ENCODE measurements at places on chromosomes 16 and 17.
A peak's percentile ranks its signal among the peaks of the same experiment; 100 is the strongest.

DNA sequence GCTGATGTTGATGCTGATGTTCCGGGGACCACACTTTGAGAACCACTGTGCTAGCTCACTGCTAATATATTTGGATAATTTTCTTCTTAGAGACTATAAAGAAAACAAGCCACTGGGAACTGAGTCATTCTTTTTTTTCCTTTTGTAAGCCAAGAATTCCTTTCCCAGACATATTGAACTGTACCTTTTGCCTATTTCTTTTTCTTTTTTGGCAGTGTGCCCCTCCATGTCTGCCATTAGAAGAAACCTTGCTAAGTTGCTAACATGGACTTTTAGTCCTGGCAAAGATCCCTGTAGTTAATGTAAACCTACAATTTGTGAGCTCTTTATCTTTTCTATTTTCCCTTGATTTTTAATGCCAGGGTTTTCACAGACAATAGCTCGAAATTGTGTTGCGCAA lies 17.3 kb upstream of the ERCC4 start:
- no peak for DNase-seq

GRCh38 chr16:58494981-58495520 lies 4.9 kb upstream of the NDRG4 start:
- DNase-seq, result peak; percentile 93

DNA sequence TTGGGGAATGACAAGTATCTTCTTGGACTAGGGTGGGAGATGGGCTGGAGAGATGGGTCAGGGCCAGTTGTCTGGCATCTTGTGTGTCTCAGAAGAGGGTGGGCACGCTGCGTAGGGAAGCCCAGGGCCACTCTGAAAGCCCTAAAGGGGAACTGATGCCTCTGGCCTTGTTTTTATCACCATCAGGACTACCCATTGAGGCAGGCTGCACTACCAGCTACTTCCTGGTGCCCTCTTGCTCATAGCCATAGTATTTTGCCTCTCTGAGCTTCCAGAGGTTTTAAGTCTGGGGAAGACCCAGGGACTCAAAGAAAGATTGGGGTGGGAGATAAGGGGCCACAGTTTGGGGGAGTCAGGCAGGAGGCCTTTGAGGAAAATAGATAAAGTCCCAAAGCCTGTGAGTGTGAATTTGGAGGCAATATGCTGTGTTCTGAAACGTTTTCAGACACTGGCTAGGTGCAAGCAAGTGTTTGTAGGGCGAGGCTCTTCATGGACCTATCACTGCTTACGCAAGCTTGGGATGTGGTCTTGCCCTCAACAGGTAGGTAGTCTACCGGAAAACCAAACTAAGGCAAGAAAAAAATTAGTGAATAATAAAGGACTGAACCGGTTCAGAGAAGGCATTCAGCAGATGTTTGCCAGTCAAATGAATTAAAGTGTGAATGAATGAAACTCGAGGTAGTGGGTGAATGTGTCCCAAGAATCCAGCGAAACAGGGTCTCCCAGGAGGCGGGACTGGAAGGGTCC lies 688 bp upstream of the ITGB3 start:
- DNase-seq, result no peak

GRCh38 chr16:3646348-3646920 lies 8.1 kb upstream of the DNASE1 start:
- DNase-seq, result peak; percentile 83

GRCh38 chr16:84199861-84200260 lies 8.9 kb downstream of the ADAD2 start:
- DNase-seq, result no peak

- peak; percentile 24 for DNase-seq
Observed at GRCh38 chr17:39729280-39729851, 966 bp downstream of the MIEN1 start.

- DNase-seq, result no peak
Observed at GRCh38 chr17:61391595-61392291, 7.9 kb upstream of the TBX2 start.

DNA sequence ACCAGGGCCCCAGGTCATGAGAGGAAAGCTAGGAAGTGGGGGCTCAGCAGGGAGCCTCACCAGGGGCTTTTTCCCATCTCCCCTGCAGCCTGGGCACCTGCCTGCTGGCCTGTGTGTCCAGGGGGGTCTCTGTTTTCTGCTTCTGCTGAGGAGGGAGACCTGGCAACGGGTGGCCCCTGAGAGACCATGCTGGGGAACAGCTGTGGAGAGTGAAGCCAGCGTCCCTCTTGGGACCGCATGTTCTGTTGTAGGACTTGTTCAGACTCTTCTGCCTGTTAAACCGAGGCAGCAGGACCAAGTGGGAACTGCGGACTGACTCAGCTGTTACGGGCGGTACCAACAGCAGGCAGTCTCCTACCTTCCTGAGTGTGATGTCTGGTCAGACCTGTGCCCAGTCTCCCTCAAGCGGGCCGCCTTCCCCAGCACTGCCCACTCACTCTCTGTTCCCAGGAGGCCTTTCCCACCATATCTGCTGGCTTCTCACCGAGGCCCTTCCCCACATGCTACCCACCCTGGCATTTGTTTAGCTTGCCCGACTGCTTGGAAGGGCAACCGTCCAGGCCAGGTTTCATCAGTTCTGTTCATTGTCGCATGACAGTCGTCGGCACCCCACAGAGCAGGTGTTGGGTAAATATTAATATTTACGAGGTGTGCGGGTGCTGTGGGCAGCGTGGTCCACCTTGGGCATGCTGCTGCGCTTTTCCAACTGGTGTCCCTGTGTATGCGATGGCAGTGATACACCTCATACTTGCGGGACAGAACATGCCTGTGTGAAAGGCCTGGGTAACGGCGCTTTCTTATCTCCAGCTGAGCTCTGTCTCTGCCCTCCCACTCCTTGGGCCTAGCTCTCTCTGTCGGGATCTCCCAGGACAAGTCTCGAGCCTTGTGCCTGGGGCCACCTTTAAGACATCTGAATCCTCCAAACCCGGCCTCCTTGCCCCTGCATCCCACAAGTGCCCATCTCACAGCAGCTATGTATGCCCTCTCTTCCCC lies 69.4 kb downstream of the MPRIP start:
- DNase-seq, result peak; percentile 49

GRCh38 chr16:28219282-28219681 lies 7.5 kb upstream of the XPO6 start:
- no peak for DNase-seq

DNA sequence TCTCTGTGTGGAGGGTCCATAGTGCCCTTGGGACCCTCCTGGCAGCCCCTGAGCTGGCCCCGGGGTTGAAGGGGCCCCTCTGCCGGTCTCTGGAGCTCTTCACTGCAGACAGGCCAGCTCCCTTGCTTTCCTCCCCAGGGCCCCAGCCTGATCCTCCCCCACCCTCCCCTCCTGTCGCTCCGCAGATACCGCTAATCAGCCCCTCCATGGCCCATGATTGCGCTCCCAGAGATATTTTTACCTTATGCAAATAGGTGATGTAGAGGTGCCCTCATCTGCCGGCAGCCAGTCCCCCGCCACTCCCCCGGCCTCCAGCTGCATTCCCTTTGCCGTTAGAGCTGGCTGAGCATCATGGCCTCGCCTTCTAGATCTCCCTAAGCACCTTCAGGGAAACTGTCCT lies 9.2 kb downstream of the MMP15 start:
- no peak for DNase-seq

- peak; percentile 45 for DNase-seq
Observed at GRCh38 chr17:57357830-57358430, 101.6 kb downstream of the MSI2 start.

- DNase-seq, result no peak
Observed at GRCh38 chr16:86251682-86252081, 258.6 kb upstream of the FOXF1 start.

- DNase-seq, result no peak
Observed at GRCh38 chr17:40361925-40362695, 2.4 kb downstream of the GJD3 start.

GRCh38 chr17:31882571-31882970 lies 18.9 kb downstream of the UTP6 start:
- DNase-seq, result no peak

GRCh38 chr17:79945591-79946255 lies 89.9 kb downstream of the TBC1D16 start:
- DNase-seq, result no peak

GRCh38 chr17:32277284-32277683 lies 11.7 kb downstream of the RHBDL3 start:
- peak; percentile 63 for DNase-seq

GRCh38 chr16:30764086-30764485 lies 2.0 kb downstream of the RNF40 start:
- DNase-seq, result no peak

GRCh38 chr16:24140730-24141129 lies 115.4 kb upstream of the CACNG3 start:
- DNase-seq, result no peak

GRCh38 chr17:15171167-15172047 lies 93.7 kb downstream of the PMP22 start:
- DNase-seq, result peak; percentile 72

GRCh38 chr16:11245222-11245737 lies 10.7 kb downstream of the SOCS1 start:
- DNase-seq, result no peak

DNA sequence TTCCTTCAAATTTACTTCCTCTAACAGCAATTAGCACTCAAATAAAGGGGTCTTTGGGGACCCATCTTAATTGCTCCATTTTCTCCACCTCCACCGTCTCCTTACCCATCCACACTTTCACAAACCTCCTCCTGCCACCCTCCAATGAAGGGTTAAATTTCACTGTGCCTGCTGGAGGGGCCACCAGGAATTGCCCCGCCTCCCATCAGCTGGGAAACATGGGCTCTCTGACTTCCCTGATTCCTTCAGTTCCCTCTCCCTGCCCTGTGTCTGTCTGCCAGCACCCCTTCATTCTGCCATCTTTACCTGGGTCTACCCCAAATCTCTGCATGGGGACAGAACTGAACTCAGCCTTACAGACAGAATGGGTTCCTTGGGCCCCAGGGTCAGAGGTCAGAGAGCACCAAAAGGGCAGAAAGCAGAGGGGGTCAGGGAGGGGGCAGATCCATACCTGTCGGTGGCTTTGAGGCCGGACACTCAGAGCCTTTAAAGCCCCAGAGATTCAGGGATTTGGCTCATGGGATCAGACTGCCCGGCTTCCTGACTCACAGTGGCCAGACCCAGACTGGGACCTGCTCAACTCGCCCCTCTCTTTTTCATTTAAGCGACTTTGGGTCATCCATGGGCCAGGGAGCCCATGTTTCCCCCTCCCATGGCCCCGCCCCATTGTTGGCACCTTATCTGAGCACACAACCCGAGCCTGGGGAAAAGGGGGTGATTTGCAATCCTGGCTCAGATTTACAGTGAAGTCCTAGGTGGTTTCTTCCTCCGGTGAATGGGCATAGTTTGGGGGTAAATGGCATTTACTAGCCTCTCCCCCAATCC lies 17.6 kb upstream of the SP2 start:
- DNase-seq, result peak; percentile 23

GRCh38 chr16:85901773-85902365 lies 2.9 kb downstream of the IRF8 start:
- DNase-seq, result no peak

GRCh38 chr17:78696016-78696982 lies 85.8 kb downstream of the CYTH1 start:
- DNase-seq, result no peak

DNA sequence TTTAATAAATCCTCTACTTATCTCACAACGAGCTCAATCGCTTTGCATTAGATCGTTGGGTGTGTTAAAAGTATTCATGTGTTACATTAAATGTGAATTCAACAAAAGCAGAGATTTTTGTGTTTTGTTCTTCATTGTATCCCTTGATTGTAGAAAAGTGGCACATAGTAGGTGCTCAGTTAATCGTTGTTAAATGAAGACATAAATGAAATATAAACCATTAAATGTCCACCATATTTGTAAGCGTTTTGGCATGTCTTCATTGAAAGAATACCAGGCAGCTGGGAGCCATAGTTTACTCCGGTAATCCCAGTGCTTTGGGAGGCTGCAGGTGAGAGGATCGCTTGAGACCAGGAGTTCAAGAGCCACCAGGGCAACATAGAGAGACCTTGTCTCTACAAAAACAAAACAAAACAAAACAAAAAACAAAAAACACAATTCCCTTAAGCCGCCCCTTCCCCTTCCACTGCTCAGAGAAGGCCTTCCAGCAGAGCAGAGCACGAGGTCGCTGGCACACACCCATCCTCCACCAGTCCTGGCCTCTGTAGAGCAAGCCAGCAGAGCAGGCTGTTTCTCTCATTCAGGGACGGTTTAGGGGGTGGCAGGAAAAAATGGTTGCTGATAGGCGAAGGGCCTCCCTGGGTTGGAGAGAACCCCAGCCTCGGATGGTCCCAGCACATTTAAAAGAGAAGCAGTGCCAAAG lies 673 bp upstream of the CHD9 start:
- DNase-seq, result no peak

- DNase-seq, result no peak
Observed at GRCh38 chr17:66487981-66488468, 185.6 kb downstream of the PRKCA start.

DNA sequence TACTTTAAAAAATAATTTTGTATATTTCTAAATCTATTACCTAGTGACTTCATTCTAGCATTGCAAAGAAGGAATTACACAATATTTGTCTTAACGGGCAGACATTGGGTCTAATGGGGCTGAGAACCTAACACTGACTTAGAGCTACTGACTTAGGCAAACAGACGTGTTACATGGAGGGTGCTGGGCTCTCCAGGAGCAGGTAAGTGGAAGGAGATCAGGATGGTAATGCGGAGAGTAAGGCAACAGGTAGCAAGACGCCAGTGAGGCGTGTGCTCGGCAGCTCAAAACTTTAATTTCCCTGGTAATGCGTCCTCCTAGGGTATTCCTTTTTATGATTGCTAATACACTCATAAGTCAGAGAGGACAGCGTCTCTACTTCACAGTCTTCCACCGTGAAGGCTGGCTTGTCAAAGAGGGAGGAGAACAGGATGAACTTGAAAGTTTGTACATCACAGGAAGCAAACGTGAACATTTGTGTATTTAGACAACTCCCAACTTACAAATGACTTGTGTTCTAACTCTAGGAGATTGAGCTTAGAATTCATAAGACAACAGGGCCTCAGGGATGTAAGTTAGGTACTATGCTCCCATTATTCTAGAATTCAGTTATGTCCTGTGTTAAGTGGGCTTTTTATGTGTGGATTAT lies 4.6 kb downstream of the KRT28 start:
- no peak for DNase-seq

- no peak for DNase-seq
Observed at GRCh38 chr16:51430716-51431369, 279.8 kb upstream of the SALL1 start.

DNA sequence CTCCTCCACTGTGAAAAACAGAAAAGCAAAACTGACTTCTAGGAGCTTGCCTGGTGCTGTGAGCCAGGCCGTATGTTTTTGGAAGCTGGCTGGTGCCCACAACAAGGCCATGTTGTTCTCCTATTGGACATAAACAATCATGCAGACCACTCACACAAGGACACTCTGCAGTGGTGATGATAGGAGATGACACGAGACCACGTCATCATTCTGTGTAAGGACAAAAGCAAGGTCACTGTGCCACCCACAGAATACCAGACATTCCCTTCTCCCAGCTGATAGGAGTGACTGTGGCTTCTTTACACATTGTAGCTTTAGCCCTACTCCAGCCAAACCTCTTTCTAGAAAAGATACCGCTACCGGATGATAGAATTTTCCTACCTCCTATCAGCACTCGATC lies 47.7 kb upstream of the LCMT1 start:
- DNase-seq, result peak; percentile 89

DNA sequence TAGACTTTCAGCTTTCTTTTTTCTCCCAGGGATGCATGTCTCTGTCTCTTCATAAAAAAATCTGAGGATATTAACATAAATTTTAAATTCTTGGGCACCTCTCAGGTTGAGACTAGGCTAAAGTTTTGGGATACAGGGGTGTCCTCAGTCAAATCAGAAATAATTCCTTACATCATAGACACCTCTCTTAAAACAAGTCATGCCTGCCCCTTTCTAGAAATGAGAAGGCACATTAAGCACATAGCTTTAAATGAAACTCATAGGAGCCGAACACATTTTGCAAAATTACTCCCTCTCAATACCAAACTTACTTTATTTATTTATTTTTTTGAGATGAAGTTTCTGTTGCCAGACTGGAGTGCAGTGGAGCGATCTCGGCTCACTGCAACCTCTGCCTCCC lies 67.3 kb upstream of the BCAR1 start:
- DNase-seq, result no peak
